Suppressor macrophage (primary cell): ENCODE measurements at places on chromosomes 7 and 10.

GRCh38 chr7:157470701-157471131, 133.9 kb downstream of the DNAJB6 start:
- DNase-seq, result no peak

GRCh38 chr10:69636273-69636575, 6.2 kb downstream of the FAM241B start:
- no peak for DNase-seq

DNA sequence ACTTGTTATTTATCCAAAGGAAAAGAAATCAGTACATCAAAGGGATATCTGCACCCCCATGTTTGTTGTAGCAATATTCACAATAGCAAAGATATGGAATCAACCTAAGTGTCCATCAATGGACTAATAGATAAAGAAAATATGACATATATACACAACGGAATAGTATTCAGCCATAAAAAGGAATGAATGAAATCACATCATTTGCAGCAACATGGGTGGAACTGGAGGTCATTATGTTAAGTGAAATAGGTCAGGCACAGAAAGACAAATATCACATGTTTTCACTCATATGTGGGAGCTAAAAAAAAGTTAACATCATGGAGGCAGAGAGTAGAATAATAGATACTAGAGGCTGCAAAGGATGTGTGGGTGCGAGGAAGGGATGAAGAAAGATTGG, 25.0 kb upstream of the KAT6B start:
- DNase-seq, result no peak

DNA sequence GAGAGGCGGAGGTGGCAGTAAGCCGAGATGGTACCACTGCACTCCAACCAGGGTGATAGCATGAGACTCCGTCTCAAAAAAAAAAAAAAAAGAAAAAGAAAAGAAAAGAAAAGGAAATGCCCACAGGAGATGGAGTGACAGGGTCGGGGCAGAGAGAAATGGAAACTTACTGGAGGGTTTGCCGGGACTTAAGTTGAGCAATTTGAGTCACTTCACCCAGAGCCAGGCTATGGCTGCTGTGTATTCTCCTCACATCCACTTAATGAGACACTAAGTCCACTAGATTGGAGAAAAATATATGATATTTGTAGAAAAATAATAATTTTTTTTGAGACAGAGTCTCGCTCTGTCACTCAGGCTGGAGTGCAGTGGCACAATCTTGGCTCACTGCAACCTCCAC, 4.6 kb upstream of the PFKFB3 start:
- no peak for DNase-seq

- peak; percentile 14 for DNase-seq
Measured at GRCh38 chr10:77498210-77498609, 139.4 kb downstream of the KCNMA1 start.

DNA sequence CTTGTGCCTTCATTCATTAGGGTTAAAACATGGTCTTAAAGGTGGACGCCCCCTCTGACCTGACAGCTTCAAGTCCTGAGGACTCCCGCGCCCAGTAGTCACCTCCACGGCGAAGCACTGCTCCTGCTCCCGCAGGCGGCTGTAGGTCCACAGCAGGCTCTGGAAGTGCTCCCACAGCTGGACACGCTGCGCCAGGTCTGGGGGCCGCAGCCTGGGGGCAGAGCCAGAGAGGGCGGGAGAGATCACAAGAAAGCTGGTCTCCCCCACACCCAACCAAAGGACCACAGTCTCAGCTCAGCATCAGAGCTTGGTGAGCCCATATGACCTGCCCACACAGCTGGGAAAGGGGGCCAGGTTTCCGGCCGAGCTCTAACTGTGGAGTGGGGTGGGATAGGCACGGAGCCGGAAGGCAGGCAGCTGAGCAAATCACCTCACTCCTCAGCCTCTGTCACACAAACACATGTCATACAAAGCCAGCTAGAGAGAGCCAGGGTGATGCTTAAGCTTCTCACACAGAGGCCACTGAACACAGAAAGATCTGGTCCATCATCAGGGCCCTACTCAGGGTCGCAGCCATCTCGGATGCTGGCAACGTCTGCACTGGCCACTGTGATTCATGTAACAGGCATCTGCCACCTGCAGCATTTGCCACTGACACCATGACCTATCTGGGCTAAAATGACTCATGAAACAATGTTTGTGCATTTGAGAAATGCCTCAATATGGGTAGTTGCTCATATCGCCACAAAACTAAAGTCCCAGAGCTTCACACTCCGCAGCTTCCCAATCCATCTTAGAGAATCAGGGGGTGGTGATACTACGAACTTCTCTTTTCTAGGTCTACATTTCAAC, 12.6 kb downstream of the HPS1 start:
- DNase-seq, result no peak

- DNase-seq, result no peak
Measured at GRCh38 chr7:100127866-100128636, 1.3 kb downstream of the MBLAC1 start.

GRCh38 chr7:116724560-116725231, 52.7 kb downstream of the MET start:
- no peak for DNase-seq

GRCh38 chr7:116630932-116631671, 40.9 kb upstream of the MET start:
- DNase-seq, result peak; percentile 89

GRCh38 chr10:84205049-84205852, 10.9 kb downstream of the CDHR1 start:
- peak; percentile 68 for DNase-seq

GRCh38 chr7:30285067-30285535, 704 bp downstream of the ZNRF2 start:
- no peak for DNase-seq

DNA sequence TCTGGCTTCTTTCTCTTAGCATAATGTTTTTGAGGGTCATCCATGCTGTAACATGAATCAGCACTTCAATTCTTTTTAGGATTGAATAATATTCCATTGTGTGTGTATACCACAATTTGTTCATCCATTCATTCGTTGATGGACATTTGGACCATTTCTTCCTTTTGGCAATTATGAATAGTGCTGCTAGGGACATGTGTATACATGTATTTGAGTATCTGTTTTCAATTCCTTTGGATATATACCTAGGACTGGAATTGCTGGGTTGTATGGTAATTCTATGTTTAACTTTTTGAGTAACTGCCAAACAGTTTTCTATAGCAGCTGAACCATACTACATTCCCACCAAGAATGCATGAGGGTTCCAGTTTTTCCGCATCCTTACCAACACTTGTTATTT, 39.2 kb downstream of the GBF1 start:
- no peak for DNase-seq

GRCh38 chr10:80411267-80411668, 2.9 kb downstream of the PRXL2A start:
- DNase-seq, result peak; percentile 5

- no peak for DNase-seq
Measured at GRCh38 chr10:101207026-101207425, 22.2 kb downstream of the LBX1 start.

- DNase-seq, result no peak
Measured at GRCh38 chr10:23060918-23061317, 34.5 kb upstream of the MSRB2 start.

DNA sequence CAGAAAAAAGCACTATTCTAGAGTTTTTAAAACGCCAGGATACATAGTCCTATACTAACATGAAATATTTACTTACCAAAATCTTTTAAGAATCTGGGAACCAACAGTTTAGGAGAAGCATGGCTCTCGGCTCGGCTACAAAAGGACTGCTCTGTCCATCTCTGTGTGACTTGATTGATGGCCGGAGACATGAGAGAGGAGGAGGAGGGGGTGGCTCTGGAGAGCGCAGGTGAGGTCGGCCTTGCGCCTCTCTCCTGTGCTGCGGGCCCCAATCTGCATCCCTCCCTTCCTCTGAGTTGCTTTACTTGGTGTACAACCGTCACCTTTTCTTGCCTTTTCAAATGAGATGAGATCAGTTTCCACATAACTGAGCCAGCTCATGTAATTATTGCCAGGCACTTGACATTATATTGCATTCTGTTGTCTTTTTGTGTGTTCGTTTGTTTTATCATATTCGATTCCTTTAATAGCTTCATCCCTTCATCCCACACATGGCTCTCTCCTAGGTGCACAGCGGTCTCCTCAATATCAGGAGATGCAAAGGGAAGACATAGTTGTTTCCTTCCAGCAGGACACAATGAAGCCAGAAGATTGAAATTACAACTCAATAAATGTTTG, 87.8 kb upstream of the KLF6 start:
- no peak for DNase-seq

GRCh38 chr7:15889507-15889906, 203.0 kb upstream of the MEOX2 start:
- DNase-seq, result peak; percentile 50

- DNase-seq, result no peak
Measured at GRCh38 chr10:43820663-43821062, 172.0 kb upstream of the ZNF32 start.

DNA sequence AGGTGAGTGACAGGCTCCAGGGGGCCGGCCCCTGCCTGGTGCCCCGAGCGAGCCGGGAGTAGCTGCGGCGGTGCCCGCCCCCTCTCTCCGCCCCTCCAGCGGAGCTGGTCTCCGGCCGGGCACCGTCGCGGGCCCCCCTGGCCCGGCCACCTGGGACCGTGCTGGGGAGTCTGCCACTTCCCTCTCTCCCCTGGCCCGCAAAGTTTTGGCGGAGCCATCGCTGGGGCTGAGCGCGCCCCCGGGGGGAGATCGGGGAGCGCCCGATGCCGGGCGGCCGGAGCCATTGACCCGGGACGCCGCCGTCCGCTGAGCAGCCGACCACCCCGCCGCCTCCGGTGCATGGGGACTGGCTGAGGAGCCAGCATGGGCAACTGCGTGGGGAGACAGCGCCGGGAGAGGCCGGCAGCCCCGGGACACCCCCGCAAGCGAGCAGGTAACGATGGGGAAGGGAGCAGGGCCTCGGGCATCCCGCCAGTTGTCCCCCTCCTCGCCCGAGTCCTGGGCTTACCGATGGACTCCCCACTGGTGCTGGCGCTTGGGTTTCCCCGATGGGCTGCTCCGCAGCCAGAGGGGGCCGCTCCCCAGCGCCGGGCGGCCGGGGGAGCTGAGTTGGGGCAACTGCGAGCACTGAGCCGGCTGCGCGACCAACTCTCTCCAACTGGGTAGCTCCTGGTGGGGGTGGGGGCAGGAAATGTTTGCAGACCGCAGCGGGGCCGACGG, at the start of gene UBTD1:
UBTD1 (plus strand) TSS at position 84 of the 720 bp plus-strand sequence; CDS start at position 364, 280 bp downstream.
- DNase-seq, result no peak

DNA sequence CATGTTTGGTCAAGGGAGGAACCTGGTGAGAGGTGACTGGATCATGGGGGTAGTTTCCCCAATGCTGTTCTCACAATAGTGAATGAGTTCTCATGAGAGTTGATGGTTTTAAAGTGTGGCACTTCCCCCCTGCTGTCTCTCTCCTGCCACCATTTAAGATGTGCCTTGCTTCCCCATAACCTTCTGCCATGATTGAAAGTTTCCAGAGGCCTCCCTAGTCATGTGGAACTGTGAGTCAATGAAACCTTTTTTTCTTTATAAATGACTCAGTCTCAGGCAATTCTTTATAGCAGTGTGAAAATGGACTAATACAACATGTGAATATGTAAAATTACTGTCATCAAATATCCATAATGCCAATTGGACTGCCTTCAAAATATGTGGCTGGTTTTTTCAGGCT, 165.5 kb upstream of the TARP start:
- peak; percentile 7 for DNase-seq

DNA sequence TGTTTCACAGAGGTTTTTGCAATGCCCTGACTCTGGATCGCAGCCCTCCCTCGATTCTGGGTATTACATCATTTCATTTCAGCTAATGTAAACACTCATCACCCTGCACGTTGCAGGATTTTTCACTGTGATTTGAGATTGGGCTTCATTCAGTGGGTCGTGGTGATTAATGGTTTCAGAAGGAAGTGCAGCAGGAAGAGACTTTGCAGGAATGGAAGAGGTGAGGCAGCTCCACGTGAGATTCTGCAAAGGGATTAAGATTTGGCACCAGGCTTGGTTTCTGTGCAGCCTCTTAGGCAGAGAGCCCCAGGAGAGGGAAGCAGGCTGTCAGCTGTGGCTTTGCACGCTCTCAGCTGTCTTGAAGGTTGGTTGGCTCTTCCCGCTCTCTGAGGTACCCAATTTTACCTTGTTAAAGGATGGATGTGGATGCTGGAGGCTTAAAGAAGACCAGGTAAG, 95.2 kb downstream of the PLCE1 start:
- no peak for DNase-seq

GRCh38 chr7:105682341-105683060, 101.2 kb upstream of the EFCAB10 start:
- no peak for DNase-seq

- DNase-seq, result no peak
Measured at GRCh38 chr7:35528381-35528977, 166.5 kb downstream of the HERPUD2 start.

GRCh38 chr7:54827734-54828133, 68.7 kb upstream of the SEC61G start:
- peak; percentile 72 for DNase-seq

DNA sequence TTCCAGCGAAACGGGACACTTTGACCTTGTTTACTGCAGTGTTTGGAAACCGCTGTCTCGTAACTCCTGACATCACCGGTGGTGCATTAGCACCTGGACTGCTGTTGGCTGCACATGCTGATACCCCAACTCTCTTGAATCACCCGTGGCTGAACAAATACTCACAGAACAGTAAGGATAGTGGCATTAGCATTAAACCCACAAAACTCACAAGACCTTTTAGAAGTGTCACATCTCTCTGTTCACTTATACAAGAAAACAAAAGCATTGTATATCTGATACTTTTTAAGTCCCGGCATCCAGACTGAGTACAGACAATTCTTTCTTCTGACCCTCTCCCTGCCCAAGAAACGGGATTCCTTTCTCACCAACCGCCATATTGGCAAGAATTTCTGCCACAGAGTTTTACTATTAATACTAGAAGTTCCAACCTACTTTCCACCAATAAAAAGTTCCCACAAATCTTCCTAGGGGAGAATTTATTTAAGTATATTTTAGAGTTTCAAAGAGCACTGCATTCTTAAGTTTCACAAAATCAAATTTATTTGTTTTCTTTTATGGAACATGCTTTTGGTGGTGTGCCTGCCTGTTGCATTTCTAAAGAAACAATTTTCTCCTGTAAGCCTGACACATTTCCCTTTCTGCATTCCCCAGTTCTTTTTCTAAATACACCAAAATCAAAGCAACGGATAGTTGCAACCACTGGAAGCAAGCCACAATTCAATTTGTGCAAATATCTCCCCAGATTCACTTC, 208.4 kb upstream of the KLF14 start:
- no peak for DNase-seq

DNA sequence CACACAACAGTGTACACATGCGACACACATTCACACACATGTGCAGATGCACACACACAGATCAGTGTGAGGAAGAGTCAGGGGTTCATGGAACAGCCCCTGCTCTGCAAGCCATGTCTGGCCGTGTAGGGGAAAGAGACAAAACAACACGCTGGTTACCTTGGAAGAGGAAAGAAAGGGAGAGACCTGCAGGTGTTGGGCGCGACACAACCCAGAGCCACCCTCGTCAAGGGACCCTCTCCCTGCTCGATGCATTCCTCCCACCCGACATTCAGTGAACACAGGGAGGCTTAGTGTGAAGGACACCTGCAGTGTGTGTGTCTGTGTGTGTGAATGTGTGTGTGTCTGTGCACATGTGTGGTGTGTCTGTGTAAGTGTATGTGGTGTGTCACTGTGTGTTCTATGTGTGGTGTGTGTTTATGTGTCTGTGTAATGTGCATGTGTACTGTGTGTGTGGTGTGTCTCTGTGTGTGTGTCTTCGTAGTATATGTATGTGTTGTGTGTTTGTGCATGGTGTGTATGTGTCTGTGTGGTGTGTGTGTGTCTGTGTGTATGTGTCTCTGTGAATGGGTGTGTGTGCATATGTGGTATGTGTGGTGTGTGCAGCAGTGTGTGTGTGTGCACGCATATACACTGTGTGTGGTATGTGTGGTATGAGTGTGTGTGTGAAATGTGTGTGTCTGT, 69.5 kb upstream of the PITRM1 start:
- no peak for DNase-seq

GRCh38 chr7:50357426-50357825, 52.9 kb downstream of the IKZF1 start:
- peak; percentile 34 for DNase-seq
